ENCODE measurements at places on chromosomes 1 and 21. TPM values are rescaled to one million over a fixed set of nuclear protein-coding genes. Genes with fewer than 3 reads are reported as not detected.

S100A8 gene
- total RNA-seq = 7.6 TPM

KCNQ4 gene
- 3.3 TPM for total RNA-seq

FAM163A gene
- total RNA-seq = 5.0 TPM

NBPF6 gene
- 3.6 TPM for total RNA-seq

GBP7 gene
- total RNA-seq = not detected

OLFML3 gene
- total RNA-seq = 12.0 TPM

FUCA1 gene
- total RNA-seq = 81.4 TPM

- H3K27ac ChIP-seq = no peak overlapping the region
- no peaks in the 10 kb centered on the region for H3K36me3 ChIP-seq
- H3K4me3 ChIP-seq = no peak overlapping the region
- DNase-seq = no peak
- no peaks in the 10 kb centered on the region for H3K4me1 ChIP-seq
Measured at GRCh38 chr21:45220071-45220481, 67.6 kb downstream of the POFUT2 start.

DNA sequence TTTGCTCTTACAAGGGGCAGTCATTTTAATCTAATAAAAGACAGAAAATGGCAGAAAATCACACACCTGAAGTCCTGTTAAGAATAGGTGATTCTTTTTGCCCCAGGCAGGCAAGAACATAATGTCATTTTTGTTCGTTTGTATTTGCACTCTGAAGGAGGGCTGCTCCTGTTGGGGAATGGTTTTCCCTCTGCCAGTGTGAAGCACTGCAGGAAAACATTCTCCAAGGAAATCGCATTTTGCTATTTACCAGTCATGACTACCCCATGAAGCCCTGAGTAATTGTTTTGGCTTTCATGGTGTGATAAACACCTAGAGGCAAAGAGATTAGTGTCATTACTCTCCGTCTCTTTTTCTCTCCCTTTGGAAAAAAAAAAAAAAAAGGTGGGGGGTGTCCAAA lies 345.5 kb downstream of the NTNG1 start:
- no peak overlapping the region for H3K27ac ChIP-seq
- no peaks in the 10 kb centered on the region for H3K36me3 ChIP-seq
- no peak for DNase-seq
- H3K4me1 ChIP-seq = no peaks in the 10 kb centered on the region
- no peak overlapping the region for H3K4me3 ChIP-seq
- no peaks in the 10 kb centered on the region for H3K27me3 ChIP-seq

DNA sequence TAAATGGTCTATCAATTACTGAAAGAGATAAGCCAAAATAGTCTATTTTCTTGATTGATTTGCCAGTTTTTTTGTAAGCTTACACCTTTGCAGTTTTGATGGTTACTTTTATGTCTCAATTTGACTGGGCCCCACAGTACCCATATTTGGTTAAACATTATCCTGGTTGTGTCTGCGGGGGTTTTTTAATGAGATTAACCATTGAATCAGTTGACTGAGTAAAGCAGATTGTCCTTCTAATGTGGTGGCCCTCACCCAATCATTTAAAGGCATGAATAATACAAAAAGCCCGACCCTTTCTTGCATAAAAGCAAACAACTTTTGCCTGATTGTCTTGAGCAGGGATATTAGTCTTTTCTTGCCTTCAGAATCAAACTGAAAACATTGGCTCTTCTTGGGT lies 650.0 kb upstream of the RGS18 start:
- H3K4me1 ChIP-seq = no peaks in the 10 kb centered on the region
- no peak overlapping the region for H3K4me3 ChIP-seq
- H3K27me3 ChIP-seq = no peaks in the 10 kb centered on the region
- no peaks in the 10 kb centered on the region for H3K36me3 ChIP-seq
- DNase-seq = no peak

- H3K4me3 ChIP-seq = no peak overlapping the region
- no peaks in the 10 kb centered on the region for H3K36me3 ChIP-seq
- no peak for DNase-seq
- H3K4me1 ChIP-seq = no peaks in the 10 kb centered on the region
- no peak overlapping the region for H3K27ac ChIP-seq
Measured at GRCh38 chr1:229815076-229815475, 189.0 kb downstream of the URB2 start.

- no peaks in the 10 kb centered on the region for H3K4me1 ChIP-seq
- H3K27ac ChIP-seq = no peak overlapping the region
- no peak for DNase-seq
- H3K27me3 ChIP-seq = no peaks in the 10 kb centered on the region
- H3K4me3 ChIP-seq = no peak overlapping the region
Measured at GRCh38 chr1:100582943-100583342, 45.0 kb downstream of the GPR88 start.

DNA sequence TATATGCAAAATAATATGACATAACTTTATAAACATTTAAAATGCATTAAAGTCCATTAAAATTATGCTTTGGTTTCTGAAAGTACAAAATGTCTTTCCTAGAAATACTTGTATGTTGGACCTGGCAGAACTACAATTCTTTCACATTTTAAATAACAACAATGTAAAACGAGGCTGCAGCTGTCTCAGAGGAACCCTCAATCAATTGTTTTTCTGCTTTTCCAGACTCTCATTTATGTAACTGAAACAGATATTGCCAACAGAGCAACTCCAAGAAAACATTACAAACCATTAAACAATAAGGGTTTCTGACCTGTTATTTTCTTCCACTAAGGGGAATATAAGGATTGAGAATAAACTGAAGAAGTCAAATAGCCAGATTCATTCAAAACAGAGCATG lies 1193.4 kb downstream of the NCAM2 start:
- no peaks in the 10 kb centered on the region for H3K27me3 ChIP-seq
- no peaks in the 10 kb centered on the region for H3K36me3 ChIP-seq
- H3K4me3 ChIP-seq = no peak overlapping the region

GRCh38 chr1:12528021-12528852 lies 89.8 kb downstream of the DHRS3 start:
- no peak overlapping the region for H3K4me3 ChIP-seq
- no peak for DNase-seq
- H3K4me1 ChIP-seq = no peaks in the 10 kb centered on the region
- no peaks in the 10 kb centered on the region for H3K36me3 ChIP-seq
- H3K27ac ChIP-seq = no peak overlapping the region
- no peaks in the 10 kb centered on the region for H3K27me3 ChIP-seq

DNA sequence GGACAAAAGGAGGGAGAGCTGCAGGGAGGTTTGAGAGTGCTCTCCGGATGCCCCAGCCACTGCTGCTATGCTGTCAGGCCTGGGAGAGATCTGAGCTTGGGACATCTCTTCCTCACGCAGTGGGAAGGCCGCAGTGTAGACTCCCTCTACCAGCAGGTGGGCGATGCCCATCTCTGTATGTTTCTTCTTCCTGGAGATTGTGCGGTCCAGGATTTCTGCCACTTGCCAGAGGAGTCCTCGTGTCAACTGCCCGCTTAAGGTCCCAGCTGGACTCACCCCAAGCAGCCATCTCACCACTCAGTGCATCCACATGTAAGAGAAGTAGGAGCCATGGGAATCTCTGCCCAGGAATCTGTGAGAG lies 10.9 kb downstream of the CPLANE2 start:
- no peaks in the 10 kb centered on the region for H3K36me3 ChIP-seq
- peak; percentile 35 for DNase-seq
- no peak overlapping the region for H3K27ac ChIP-seq
- no peaks in the 10 kb centered on the region for H3K27me3 ChIP-seq
- no peak overlapping the region for H3K4me3 ChIP-seq

GRCh38 chr21:26553898-26554297 lies 19.2 kb downstream of the CYYR1 start:
- no peaks in the 10 kb centered on the region for H3K27me3 ChIP-seq
- DNase-seq = no peak
- H3K27ac ChIP-seq = no peak overlapping the region
- no peak overlapping the region for H3K4me3 ChIP-seq
- no peaks in the 10 kb centered on the region for H3K4me1 ChIP-seq

DNA sequence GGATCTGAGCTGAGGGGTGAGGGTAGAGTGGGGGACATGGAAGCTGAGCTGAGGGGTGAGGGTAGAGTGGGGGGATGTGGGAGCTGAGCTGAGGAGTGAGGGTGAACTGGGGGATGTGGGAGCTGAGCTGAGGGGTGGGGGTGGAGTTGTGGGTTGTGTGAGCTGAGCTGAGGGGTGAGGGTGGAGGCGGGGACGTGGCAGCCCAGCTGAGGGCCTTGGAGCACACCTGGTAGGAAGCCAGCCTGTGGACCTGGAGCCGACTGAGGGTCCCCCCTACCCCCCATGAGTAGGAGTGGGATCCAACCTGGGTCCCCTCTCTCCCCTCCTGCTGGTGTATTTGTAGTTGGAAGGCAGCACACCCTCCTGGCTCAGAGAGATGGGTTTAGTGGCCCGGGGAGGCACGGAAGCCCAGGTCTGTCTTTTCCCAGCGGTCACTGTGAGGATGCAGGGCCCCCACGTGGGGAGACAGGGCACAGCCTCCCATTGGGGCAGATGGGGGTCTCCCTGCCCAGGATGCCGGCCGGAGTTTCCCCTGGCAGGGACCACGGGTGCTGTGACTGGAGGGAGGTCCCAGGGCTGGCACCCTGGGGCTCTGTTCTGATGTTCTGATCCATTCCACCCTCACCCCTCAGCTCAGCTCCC lies 13.2 kb upstream of the NPHP4 start:
- no peaks in the 10 kb centered on the region for H3K4me1 ChIP-seq
- no peak overlapping the region for H3K4me3 ChIP-seq
- no peaks in the 10 kb centered on the region for H3K27me3 ChIP-seq
- H3K36me3 ChIP-seq = no peaks in the 10 kb centered on the region
- peak; percentile 30 for DNase-seq
- H3K27ac ChIP-seq = no peak overlapping the region

DNA sequence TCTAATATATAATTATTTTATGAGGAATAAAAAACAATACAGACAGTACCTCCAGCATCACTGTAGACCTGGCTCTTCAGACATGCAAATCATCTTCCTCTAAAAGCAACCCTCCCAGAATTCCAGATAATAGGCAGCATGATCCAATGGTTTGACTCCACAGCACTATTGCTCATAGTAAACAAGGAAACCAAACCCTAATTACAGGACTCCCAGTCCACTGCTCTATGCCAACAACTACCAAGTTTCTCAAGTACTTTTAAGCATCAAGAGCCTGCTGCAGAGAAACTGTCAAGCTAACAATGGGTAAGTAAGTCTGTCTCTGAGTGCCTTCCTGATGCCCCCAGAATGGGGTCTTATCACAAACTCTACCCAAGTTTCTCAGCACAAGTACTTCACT lies 57.2 kb downstream of the EYA3 start:
- H3K27me3 ChIP-seq = no peaks in the 10 kb centered on the region
- H3K36me3 ChIP-seq = peaks cover 2% of the 10 kb centered on the region
- H3K4me1 ChIP-seq = no peaks in the 10 kb centered on the region
- no peak overlapping the region for H3K4me3 ChIP-seq
- no peak for DNase-seq
- H3K27ac ChIP-seq = no peak overlapping the region

DNA sequence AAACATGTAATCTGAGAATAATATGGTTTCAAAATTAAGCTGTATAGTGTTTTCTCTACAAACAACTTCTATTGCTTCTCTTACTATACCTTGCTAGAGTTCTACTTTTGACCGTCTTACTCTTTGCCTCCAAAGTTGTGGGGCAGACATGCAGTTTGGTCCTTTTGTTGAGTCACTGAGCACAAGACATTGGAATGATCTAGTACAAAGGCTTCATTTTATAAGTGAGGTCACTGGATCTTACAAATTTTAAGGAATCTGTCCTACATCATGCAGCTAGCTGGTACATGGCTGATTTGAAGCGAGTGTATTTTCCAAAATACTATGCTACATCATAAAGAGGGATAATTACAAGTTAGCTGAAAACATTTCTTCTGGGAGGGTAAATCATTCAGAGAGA lies 28.8 kb downstream of the OR10J1 start:
- H3K27me3 ChIP-seq = no peaks in the 10 kb centered on the region
- H3K36me3 ChIP-seq = no peaks in the 10 kb centered on the region
- no peak overlapping the region for H3K4me3 ChIP-seq
- DNase-seq = no peak
- no peak overlapping the region for H3K27ac ChIP-seq

GRCh38 chr1:237416924-237417655 lies 375.1 kb downstream of the RYR2 start:
- no peak for DNase-seq
- no peaks in the 10 kb centered on the region for H3K4me1 ChIP-seq
- no peaks in the 10 kb centered on the region for H3K36me3 ChIP-seq
- no peaks in the 10 kb centered on the region for H3K27me3 ChIP-seq

- H3K27ac ChIP-seq = no peak overlapping the region
- no peaks in the 10 kb centered on the region for H3K4me1 ChIP-seq
- no peak for DNase-seq
- H3K27me3 ChIP-seq = no peaks in the 10 kb centered on the region
Measured at GRCh38 chr1:241157435-241157834, 199.6 kb downstream of the RGS7 start.

DNA sequence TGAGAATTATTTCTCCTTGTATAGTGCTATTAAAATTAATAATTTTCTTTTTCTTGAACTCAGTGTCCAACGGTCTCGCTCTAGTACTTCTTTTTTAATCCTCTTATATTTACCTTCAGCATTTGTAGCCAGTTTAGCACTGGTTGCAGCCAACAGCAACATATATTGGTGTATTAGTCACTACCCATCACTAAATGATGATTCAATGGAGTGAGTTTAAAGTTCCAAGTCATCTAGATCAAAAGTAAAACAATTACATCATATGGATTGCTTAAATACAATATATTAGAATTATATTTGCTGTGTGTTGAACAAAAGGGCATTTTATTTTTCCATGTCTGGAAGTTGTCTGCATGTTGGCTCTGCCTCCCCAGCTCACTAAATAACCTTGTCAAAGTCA lies 591.8 kb downstream of the ADGRL2 start:
- no peaks in the 10 kb centered on the region for H3K36me3 ChIP-seq
- H3K4me3 ChIP-seq = no peak overlapping the region
- H3K27me3 ChIP-seq = no peaks in the 10 kb centered on the region
- no peak for DNase-seq

GRCh38 chr1:48196237-48196636 lies 26.3 kb upstream of the SLC5A9 start:
- H3K4me3 ChIP-seq = no peak overlapping the region
- DNase-seq = no peak
- H3K4me1 ChIP-seq = no peaks in the 10 kb centered on the region
- H3K36me3 ChIP-seq = no peaks in the 10 kb centered on the region

- no peaks in the 10 kb centered on the region for H3K27me3 ChIP-seq
- H3K36me3 ChIP-seq = no peaks in the 10 kb centered on the region
- no peak overlapping the region for H3K27ac ChIP-seq
- DNase-seq = no peak
- no peak overlapping the region for H3K4me3 ChIP-seq
Measured at GRCh38 chr1:75188892-75189291, 54.7 kb downstream of the LHX8 start.

DNA sequence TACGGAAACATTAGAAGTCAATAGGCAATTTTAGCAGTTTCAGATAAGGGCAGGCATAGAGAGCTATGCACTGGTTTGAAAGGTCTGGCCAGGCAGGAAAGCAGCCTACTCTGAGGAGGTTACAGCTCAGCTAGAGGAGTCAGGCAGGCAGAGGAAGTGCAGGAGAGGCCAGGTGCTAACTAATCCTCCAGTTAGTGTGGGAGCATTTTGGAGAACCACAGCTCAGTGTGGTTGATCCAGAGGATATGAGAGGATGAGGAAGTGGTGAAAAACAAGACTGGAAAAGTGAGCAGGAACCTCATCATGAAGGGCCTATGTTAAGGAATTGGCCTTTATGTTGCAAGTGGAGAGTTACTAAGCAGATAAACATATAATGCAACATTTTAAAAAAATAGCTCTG lies 282.4 kb upstream of the SGIP1 start:
- no peaks in the 10 kb centered on the region for H3K4me1 ChIP-seq
- no peaks in the 10 kb centered on the region for H3K36me3 ChIP-seq
- no peak overlapping the region for H3K27ac ChIP-seq
- no peak overlapping the region for H3K4me3 ChIP-seq

Measured in Peyer's patch (tissue), 4 donors.